Frontal cortex (tissue), 4 donors: ENCODE measurements at places on chromosomes 11 and 22.
A peak's percentile ranks its signal among the peaks of the same experiment; 100 is the strongest.

GRCh38 chr11:765025-765801 lies 12.1 kb downstream of the GATD1 start:
- DNase-seq, result peak; percentile 71

- no peak for DNase-seq
These were observed 33.7 kb upstream of the CREB3L1 start for GRCh38 chr11:46243796-46244109.

GRCh38 chr11:128506999-128507611 lies 80.3 kb downstream of the ETS1 start:
- DNase-seq, result no peak

DNA sequence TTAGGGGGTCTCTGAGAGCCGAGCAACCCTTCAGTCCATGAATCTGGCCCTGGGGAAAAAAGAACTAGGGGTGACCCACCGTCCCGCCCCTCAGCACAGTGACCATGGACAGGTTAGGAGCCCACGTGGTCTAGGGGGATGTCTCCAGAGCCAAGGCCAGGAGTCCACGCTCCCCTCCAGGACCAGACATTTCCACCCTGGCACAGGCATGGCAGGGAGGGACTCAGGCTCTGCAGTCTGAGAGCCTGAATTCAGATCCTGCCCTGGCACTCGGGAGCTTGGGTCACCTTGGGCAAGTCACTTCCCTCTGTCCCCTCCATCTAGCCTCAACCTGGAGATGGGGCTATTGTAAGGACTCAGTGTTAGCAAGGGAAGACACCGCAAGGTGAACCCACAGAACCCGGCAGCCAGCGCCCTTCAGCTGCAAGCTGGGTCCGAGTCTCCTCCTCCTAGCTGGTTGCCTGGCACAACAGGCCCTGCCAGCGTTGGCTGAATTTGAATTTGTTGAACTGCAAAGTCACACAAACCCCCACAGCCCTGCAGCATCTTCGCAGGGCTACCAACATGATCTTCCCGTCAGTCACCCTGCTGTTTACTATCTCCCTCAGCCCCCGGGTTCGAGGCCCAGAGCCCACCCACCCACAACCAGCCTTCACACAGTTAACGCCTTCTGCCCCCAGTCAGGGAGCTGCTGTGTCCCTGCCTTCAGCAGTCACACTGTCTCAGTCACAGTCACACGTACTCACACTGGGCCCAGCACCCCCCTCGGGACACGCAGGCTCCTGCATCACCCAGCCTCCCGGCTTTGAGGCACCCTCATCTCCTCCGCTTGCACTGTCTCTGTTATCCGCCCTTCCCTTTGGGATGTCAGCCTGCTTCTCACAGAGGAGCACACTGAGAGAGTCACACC lies 603 bp upstream of the PDGFB start:
- no peak for DNase-seq
